Fibroblast of skin of left biceps (primary cell): ENCODE measurements at places on chromosomes 11 and 22.

DNA sequence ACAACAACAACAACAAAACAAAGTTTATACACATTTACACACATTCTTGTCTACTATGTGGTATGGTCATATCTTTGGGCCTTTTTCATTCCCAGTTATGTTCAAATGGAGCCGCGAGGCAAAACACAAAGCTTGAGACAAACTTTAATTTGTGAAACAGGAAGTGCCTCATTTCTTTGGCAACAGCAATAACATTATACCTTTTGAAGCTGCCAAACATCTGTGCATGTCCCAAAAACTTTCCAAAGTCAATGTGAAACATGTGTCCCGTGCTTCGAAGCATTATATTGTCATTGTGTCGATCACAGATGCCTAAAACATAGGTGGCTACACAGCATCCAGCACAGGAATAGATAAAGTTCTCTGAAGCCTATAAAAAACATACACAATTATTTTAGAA is 25.0 kb upstream of the RPS13 start:
- DNase-seq: no peak

DNA sequence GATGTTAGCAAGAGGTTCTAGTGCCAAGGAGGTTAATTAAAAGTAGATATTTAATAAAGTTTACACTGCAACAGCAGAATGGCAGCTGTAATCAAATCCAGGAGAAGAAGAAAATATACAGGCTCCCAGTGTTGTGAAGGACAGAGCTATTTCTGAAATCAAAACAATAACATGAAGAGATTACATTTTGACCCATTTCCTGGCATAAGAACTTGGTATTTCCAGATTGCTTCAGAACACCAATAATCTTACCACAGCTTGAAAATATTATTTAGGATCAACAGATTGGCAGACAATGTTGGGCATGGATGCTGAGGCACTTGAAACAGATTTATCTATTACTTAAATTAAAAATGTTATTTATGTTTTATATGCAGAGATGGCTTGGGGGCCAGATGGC is 692.5 kb downstream of the KCNA4 start:
- DNase-seq: no peak

- DNase-seq: no peak
Measured at GRCh38 chr22:46695346-46696228, 42.5 kb downstream of the CERK start.

GRCh38 chr11:12467610-12468009 is 90.2 kb downstream of the PARVA start:
- no peak for DNase-seq

GRCh38 chr11:116694815-116695590 is 77.8 kb downstream of the BUD13 start:
- DNase-seq: no peak

GRCh38 chr11:63564784-63565350 is 1.7 kb upstream of the PLAAT2 start:
- no peak for DNase-seq

DNA sequence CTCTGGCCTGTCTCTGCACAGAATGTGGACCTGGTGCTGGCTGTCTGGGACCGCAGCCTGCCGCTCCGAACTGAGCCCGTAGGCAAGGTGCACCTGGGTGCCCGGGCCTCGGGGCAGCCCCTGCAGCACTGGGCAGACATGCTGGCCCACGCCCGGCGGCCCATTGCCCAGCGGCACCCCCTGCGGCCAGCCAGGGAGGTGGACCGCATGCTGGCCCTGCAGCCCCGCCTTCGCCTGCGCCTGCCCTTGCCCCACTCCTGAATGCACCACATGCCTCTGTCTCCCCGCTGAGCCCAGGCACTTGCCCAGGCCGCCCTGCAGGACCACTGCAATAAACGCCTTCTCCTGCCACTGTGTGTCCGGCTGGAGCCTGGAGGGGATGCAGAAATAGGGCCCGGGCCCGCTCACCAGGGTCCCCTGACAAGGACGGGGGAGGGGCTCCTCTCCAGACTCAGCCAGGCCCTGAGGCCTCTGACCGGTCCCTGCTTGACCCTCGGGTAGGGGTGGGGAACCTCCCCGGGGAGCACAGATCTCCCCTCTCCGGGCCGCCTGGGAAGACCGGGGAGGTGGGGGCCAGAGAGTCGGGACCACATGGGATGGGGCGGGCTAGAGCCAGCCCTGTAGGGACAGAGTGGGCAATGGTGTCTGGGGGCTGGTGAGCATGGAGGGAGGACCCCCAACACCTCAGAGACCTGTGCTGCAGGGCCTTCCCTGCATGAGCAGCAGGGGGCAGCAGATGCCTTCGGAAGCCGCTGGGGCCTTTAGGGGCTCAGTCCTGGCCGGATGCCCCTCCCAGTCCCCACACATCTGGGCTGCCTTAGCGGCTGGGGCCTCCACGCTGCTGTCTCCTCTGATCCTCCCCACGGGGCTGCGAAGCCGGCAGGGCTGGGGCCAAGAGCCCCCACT is 1.4 kb upstream of the TNNI2 start:
- DNase-seq: peak; percentile 17

DNA sequence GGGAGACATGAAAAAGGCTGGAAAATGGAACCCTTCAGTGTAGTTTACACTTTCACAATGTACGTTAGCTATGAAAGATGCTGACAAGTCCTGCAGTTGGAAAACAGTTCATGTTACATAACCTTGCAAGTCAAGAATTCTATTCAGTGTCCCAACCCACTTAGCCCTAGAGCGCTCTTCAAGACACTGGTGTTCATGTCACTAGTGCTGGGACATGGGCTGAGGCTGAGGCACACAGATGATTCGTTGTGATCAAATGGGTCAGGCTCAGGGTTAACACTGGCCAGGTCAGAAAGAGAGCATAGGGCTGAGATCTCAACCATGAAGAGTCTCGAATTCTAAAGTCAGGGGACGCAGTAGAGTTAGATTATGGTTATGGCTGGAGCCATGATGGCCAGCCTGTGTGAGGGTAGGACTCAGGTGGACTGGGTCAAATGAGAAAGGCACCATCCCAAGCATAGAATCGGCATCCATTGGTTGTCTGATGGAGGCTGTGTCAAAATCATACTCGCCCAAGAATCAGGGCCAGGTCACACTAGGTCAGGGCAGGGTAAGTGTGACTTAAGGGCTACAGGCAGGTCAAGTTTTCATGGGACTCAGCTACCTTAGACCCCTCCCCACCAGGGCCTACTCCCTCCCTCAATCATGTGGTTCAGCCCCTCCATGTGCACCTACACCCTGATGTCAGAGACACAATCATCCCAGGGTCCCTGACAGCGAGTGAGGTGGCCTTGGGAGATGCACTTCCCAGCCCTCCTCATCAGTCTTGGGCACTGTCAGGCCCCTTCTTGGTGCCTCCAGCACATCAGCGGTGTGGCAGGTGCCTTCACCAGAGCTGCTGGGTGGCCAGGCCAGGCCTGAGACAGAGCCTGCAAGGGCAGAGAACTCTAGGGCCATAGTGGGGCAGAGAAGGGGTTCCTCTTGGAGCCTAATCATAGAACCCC is 20.2 kb downstream of the IGLL5 start:
- DNase-seq: no peak

DNA sequence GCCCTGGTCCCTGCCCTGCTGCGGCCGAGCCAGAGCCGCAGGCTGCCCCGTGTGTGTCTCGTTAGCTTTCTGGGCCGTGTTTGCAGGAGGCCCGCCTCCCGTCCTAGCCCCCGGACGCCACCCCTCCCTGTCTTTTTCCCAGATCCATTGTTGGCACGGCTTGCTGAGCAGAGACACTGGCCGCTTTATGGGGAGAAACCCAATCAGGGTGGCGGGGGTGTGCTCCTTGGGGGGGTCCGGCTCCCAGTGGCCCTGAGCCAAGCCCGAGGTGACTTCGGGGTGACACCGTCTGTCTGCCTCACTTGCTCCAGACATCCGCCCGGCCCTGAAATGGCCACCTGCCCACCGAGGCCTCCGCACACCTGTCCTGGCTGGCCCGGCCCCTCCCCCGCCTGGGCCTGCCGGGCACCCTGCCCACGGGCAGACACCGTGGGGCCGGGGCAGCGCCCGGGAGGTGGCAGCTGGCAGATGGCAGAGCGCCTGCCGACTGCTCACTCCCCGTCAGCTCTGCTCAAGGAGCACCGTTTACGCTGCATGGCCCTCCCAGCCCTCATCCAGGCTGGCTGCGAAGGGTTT is 43.1 kb upstream of the PPARA start:
- DNase-seq: no peak

GRCh38 chr11:64755681-64756361 is 4.0 kb downstream of the PYGM start:
- DNase-seq: no peak

DNA sequence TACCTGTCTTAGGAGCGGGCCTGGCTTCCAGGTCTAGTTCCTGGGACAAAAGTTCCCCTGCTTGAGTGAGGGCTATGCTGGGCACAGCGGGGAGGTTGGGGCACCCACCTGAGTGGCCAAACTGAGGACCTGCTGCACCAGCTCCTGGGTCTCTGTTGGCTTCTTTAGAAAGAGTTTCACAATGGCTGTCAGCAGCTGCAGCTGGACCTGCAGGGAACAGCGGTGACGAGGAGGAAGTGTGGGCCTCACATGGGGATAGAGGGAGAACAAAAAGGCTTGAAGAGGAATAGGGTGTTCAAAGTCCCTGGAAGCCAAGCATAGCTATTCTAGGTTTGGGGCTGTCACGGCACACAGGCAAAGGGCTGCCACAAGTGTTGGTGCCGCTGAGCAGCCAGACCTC is 26.7 kb upstream of the RASL10A start:
- DNase-seq: no peak

GRCh38 chr22:48696371-48696770 is 1131.3 kb downstream of the BRD1 start:
- no peak for DNase-seq

GRCh38 chr11:113629562-113629961 is 76.5 kb downstream of the TMPRSS5 start:
- no peak for DNase-seq

- DNase-seq: peak; percentile 58
Measured at GRCh38 chr11:115222218-115222862, 281.9 kb downstream of the CADM1 start.

DNA sequence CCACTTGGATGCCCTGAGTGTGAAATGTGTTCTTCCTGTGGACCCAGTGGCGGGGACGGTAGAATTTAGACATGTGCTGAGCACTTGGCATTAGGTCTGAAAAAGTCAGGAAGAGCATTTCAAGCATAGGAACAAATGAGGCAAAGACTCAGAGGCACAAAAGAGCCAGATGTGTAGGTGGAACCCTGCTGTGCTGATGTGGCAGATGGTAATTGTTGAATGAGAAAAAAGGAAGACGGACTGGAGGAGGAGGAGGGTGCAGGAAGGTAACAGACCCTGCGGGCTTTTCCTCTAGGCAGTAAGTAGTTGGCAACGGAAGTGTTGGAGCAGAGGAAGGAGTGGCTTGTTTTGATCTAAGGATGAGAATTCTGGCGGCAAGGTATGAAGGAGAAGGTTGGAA is 985.8 kb downstream of the TBC1D22A start:
- DNase-seq: no peak

- no peak for DNase-seq
Measured at GRCh38 chr11:61912530-61912898, 4.9 kb downstream of the RAB3IL1 start.

DNA sequence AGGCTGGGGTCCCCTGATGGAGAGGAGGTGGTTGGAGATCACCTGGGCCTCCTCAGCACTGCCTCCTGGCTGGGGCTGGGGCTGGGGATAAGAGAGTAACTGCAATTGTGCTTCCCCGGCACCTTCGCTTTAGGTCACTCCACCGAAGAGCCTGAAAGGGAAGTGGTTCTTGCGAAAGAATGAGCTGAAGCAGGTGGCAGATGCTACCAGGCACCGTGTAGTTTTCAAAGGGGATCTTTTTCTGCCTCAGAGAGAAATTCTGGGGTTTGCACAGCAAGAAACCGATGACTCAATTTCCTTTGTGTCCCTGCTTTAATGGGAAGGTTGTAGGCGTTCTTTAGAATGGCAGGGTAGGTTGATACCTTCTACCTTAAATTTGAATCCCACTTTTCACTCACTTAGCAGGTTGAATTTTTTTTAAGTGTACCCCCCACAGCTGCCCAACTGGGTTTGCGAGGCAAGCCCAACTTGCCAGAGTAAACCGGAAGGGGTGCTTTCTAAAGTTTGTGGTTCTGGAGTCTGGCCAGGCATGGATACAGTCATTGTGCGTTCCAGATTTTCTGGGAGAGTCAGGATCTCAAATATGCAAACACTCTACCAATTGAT is 5.3 kb downstream of the CD44 start:
- DNase-seq: no peak
